Tibial nerve (tissue), 4 donors: ENCODE measurements at places on chromosomes 7 and 10.

GRCh38 chr7:39102234-39102633 is 124.5 kb downstream of the POU6F2 start:
- H3K27me3 ChIP-seq, result no peaks in the 10 kb centered on the region
- H3K36me3 ChIP-seq, result no peaks in the 10 kb centered on the region
- no peak overlapping the region for H3K4me3 ChIP-seq
- no peaks in the 10 kb centered on the region for H3K4me1 ChIP-seq
- no peak for DNase-seq

- H3K36me3 ChIP-seq, result no peaks in the 10 kb centered on the region
- DNase-seq, result no peak
- no peaks in the 10 kb centered on the region for H3K27me3 ChIP-seq
These were observed 23.5 kb upstream of the CARD11 start for GRCh38 chr7:3067193-3067592.

- H3K27me3 ChIP-seq, result peaks cover 61% of the 10 kb centered on the region
- DNase-seq, result no peak
- H3K27ac ChIP-seq, result no peak overlapping the region
- no peak overlapping the region for H3K4me3 ChIP-seq
- no peaks in the 10 kb centered on the region for H3K36me3 ChIP-seq
These were observed 7.2 kb downstream of the RBM20 start for GRCh38 chr10:110651044-110651958.

- no peaks in the 10 kb centered on the region for H3K36me3 ChIP-seq
- no peak overlapping the region for H3K4me3 ChIP-seq
- no peaks in the 10 kb centered on the region for H3K4me1 ChIP-seq
- DNase-seq, result no peak
- no peak overlapping the region for H3K27ac ChIP-seq
- no peaks in the 10 kb centered on the region for H3K27me3 ChIP-seq
These were observed 814.6 kb upstream of the AUTS2 start for GRCh38 chr7:68783684-68784083.

GRCh38 chr10:12980102-12980661 is 21.3 kb downstream of the CCDC3 start:
- no peak overlapping the region for H3K27ac ChIP-seq
- H3K36me3 ChIP-seq, result no peaks in the 10 kb centered on the region
- DNase-seq, result no peak
- no peak overlapping the region for H3K4me3 ChIP-seq
- H3K4me1 ChIP-seq, result no peaks in the 10 kb centered on the region

DNA sequence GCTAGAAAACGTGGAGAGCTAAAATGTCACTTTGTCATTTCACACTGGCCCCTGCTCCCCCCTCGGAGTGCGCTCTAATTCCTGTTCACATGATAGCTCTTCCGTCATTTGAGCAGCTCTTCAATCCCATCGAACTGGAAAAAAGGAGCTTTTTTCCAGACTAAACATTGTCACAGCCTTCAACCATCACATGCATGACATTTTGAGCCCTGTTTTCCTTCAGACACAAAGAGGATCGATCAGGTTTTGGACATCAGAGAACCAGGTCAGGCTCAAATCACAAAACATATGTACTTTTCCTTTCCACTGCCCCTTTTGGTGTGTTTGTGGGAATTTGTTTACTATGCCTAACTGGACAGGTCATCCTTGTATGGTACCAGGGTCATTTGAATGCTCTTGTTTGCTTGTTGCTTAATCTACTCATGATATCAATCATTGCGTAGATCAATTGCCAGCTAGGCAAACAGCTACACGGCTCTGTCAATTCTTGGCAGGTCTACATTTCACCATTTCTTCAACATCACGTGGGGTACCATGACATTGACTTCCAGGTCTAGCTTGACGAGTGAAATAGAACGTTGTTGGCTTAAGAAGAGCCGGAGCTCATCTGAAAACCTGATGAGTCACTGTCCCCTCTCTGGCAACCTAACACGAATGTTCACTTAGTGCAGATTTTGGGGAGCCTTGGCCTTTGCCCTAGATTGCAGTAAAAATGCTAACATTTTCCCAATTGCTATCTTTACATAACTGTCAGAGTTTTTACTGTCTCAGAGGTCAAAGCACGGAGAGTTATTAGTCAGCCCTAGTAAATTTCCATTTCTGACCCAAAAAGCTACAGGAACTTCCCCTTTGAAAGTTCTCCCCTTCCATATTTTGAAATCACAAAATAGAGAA is 87.3 kb downstream of the LYZL2 start:
- H3K4me3 ChIP-seq, result no peak overlapping the region
- no peaks in the 10 kb centered on the region for H3K27me3 ChIP-seq
- DNase-seq, result no peak
- no peaks in the 10 kb centered on the region for H3K4me1 ChIP-seq
